Hair follicle dermal papilla cell (primary cell): ENCODE measurements at places on chromosomes 11 and 22. TPM values are rescaled to one million over a fixed set of nuclear protein-coding genes. Genes with fewer than 3 reads are reported as not detected.

The MMP3 gene
- 189 and 928 TPM in 2 replicates for total RNA-seq

The KRTAP5-1 gene
- total RNA-seq: not detected in 2 replicates

The KIRREL3 gene
- total RNA-seq: 5.8 and 6.0 TPM in 2 replicates

The CEP126 gene
- 2.6 and 3.7 TPM in 2 replicates for total RNA-seq
